ENCODE measurements at places on chromosomes 4 and X.

DNA sequence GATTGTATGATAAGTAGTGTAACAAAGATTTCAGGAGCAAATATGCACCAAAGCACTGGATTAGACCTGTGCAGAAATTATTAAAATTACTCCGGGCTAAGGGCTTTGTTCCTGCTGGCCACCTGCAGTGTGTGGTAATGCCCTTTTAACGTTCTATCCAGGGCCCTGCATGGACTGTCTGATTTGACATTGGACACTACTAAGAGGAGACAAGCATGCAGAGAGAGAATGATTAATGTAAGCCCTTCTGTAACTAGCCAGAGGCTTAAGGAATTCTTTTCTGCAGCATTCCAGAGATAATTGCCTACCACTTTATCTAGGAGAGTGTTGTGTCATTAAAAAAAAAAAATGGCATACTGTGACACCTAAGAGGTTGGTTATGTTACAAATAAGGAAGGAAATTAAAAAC, 117.0 kb downstream of the PCDH7 start:
- DNase-seq, result no peak

DNA sequence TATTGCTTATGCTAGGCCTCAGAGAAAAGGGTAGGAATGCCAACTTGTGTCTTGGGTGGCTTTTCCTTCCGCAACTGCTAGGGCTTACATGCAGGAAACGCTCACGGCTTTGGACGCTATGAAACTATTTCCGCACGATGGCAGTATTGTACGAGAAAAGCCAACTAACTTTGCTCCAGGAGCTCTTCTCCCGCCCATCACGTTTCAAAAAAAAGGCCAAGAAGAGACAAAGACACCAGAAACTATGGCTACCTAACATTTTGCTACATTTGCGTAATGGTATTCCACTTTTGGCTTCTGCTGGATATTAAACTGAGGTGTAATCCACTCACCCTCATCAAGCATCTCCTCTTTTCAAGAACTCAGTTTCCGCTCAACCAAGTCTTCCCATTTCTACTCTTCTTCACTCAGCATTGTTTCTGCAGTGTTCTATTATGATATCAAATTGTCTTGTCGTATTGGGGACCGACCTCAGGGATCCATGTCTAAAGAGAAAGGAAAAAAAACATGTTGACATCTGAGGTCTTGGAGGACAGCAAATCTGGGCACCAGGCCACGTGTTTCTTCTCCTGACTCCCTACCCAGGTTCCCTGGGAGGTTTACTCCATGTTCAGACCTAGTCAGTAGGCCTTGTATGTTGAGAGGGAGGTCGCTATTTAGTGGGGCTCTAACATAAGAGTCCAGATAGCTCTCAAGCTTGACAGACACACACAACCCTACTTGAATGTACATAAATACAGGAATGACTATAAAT, 239.4 kb upstream of the STK26 start:
- DNase-seq, result peak; percentile 92

DNA sequence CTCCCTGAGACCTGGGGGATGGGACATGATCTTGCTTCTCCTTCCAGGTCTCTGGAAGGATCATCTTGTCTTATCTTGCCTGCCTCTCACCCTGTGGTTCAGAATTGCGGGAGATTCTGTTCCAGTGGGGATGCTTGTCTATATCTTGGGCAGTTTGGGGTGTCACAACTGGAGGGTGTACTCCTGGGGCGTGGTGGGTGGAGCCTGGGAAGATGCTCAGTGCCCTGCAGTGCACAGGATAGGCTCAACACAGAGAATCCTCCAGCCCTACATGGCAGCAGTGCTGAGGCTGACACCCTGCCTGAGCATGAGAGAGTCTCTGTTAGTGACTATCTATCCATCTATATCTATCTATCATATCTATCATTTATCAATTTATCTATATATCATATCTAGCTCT, 7.7 kb downstream of the P2RY8 start:
- DNase-seq, result no peak

DNA sequence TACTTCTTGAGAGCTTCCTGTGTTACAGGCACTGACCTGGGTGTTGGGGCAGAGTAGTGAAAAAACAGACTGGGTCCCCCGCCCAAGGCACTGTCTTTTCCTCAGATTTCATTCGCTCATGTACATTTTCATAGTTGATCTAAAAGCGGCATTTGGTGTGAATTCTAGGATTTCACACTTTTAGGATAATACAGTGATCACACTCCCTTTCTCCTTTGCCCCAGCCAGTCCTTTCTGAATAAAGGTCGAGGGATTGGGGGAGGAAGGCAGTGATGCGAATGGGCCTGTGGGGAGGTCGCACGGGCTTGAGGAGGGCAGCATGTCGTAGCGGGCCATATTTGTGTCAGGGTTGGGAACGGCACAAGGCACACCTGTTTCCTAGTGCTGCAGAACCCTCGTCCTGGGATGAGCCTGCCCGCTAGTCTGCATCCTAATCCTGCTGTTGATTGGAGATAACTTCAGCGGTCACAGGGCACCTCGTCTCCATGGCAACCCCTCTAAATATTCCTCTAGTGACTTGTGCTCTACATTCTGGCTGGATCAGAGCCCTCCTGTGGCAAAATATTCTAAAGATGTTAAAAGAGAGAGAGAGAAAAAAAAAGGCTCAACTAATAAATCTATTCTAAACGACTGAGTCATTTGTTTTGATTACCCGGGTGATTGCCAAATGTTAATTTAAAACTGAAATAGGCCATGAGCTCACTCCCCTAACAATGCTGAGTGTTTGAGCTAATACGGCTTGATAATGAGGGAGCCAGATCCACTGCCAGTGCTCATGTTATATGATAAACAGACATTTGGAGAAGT, 21.8 kb downstream of the FHL1 start:
- DNase-seq, result peak; percentile 92

GRCh38 chrX:1535241-1536041, 1.5 kb downstream of the P2RY8 start:
- DNase-seq, result no peak

- DNase-seq, result peak; percentile 51
Observed at GRCh38 chr4:107854356-107855022, 29.8 kb downstream of the SGMS2 start.

DNA sequence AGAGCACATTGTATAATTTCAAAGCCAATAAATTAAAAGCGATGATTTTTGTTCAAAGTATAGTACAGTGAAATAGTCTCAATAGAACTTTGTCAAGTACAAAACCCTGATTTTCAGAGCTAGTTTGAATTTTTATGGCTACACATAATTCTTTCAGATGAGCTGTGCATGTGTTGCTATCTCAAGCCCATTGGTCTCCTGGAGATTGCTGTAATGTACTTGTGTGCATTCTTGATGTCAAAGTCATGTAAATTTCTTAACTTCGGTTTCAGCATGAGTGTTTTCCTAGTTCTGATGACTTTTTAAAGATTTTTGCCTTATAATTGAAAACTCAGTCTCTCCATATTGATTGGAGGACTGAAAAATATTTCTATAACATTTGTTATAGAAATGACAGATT, 200.8 kb downstream of the CEP135 start:
- peak; percentile 37 for DNase-seq

GRCh38 chrX:43860646-43861370, 21.4 kb downstream of the MAOB start:
- DNase-seq, result peak; percentile 56

DNA sequence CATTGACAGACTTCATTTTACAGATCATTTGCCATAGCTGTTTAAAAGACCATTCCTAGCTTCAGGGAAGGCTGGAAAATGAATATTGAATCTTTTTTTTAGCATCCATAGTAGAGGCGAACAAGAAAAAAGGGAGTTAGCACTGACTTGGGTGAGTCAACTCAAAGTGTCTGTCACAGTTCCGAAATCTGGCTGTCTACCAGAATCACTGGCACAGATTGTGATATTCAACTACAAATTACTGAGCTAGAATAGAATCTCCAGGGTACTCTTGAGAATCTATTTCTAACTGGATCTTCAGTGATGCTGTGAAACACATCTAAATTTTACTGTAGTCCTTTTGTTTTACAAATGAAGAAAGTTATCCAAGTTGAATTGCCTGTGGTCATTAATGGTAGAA, 31.5 kb downstream of the SEC24B start:
- DNase-seq, result peak; percentile 19

DNA sequence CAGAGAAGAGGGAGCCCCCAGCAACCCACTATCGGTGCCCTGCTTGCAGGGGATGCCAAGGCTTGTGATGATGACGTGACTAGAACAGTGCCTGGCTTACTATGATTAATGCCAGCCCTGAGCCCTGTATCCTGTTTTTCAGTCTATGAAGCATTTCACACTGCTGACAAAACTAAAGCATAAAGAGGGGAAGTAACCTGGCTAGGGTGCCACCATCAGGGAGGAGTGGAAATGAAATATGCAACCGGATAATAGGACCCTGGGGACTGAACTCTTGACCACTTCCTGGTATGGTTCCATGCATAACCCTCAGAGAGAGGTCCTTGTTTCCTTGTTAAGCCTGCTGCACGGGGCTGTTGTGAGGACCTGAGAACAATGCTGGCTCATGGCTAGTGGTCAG, 50.3 kb downstream of the MED28 start:
- no peak for DNase-seq

- no peak for DNase-seq
Observed at GRCh38 chr4:1989533-1990347, 19.0 kb downstream of the NELFA start.

- no peak for DNase-seq
Observed at GRCh38 chrX:46263494-46263893, 281.7 kb downstream of the ZNF674 start.

DNA sequence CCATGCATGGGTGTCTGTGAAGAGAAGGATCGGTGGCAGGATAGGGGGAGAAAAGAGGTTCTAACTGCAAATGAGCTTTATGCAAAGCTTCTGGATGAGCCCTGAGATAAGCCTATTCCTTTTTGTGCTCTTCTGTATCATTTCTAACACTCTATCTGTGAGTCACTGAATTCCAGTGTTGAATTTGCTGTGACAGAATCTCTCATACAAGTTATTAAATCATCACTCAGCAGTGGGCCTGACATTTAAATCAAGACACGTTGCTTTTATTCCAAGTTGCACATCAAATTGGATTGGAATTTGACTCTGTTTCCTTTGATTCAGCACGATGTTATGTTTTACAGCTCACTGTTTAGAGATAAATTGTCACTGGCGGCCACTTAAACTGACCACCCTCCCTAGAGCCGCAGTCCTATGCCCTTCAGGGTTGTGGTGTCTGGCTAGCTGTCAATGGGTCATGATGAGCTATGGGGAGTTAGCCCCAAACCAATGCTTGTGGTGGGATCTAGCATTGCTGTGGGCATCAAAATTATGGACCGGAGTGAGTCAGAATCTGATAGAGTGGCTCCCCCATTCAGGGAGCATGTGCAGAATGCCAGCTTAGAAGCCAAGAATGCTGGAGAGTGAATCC, 42.7 kb downstream of the LHFPL1 start:
- DNase-seq, result peak; percentile 82

DNA sequence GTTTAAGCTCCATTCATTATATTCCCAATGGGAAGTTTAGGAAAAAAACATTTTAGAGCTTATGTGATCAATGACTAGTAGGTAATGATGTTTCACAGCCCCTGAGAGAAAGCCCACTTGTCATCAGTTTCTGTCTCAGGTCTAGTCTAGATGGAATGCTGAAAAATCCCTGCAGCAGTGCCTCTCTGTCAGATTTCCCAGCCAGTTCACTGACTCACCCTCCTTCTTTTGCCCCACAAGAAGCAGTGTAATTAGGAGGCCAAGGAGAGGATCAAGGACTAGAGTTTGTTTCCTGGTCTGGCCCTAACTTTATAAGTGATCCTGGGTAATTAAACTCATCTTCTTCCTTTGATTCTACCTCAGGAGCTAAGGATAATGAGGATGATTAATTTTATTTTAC, 118.7 kb upstream of the ANXA3 start:
- DNase-seq, result peak; percentile 23

- DNase-seq, result peak; percentile 66
Observed at GRCh38 chr4:153241970-153242838, 38.0 kb downstream of the TRIM2 start.

- DNase-seq, result no peak
Observed at GRCh38 chrX:39320165-39320564, 518.9 kb downstream of the MID1IP1 start.

GRCh38 chrX:46574774-46575381, 1.3 kb downstream of the CHST7 start:
- no peak for DNase-seq

DNA sequence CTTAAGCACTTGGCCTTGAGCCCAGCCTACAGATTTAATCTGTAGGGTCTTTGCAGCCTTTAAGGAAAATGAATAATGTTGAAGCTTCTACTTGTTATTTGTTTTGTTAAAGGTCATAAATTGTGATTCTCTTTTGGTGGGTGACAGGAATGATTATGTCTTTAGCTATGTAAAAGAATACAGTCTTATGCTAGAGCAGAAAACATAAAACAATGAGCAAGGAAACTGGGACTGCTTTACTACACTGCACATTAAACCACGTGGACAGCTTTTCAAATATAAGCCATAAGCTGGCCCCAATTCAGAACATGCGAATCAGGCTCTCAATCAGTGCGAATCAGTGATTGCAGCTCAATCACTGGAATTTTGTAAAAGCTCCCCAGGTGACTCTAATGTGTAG, 40.9 kb upstream of the TBC1D19 start:
- peak; percentile 37 for DNase-seq

GRCh38 chr4:25532591-25532990, 123.1 kb upstream of the SLC34A2 start:
- DNase-seq, result no peak

DNA sequence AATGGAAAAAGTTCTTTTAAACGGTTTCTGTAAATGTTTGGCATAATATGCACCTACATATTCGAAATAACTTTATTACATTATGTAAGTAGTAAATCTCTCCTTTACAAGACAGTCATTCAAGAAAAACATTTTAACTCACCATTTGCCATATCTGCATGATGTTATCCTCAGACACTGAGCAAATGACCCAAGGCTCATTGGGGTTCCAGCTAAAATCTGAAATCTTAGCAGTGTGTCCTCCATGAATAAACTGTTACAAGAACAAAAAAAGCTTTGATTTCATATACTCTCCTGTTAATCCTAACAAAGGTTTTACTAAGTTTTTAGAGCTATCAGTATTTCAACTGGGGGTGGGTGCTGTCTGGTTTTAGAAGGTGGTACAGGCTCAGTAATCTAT, 24.5 kb downstream of the RBBP7 start:
- DNase-seq, result no peak

- no peak for DNase-seq
Observed at GRCh38 chrX:10884246-10884645, 226.9 kb upstream of the HCCS start.

DNA sequence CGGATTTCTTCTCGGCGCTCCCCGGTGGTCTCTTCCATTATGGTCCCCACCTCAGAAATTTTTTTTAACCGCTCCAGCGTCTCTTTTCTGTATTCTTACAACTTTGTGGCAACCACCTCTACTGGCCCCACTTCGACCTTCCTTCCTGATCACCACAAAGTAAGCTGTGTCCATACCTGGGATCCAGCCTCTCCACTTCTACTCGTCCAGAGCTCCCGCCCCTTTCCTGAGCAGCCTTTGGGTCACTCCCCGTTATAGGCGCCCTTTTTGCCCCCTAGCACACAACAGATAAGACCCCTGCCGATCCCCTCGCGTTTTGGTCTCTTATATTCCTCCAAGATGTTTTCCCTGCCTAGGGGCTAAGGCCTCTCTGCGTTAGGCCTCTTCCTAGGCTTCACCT, 557 bp downstream of the PIGG start:
- no peak for DNase-seq
